ENCODE measurements at places on chromosomes 7 and 10. TPM values are rescaled to one million over a fixed set of nuclear protein-coding genes. Genes with fewer than 3 reads are reported as not detected.

Gene C10orf105
- total RNA-seq, result 0.27 TPM

Gene LIPK
- total RNA-seq, result not detected

- DNase-seq, result no peak
These were observed 259.6 kb upstream of the PPP2R2D start for GRCh38 chr10:131641231-131641630.

DNA sequence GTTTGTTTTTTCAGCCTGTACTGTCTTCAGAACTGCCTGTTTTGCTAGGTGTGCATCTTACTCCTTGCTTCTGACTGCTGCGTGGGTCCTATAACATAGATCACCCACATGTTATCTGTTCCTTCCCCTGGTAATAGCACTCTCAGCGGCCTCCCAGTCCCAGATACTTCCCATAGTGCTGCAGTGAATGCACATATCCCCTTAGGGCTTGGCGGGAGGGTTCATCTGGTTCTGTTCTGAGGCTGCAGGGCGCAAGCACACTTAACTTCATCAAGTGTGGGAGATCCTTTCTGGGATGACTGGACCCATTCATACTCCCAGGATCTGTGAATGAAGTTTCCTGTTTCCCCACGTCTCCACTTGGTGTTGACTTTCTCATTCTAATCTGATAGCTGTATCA lies 90.7 kb downstream of the CELF2 start:
- DNase-seq, result no peak

GRCh38 chr7:49778731-49779270 lies 5.4 kb downstream of the VWC2 start:
- DNase-seq, result no peak

- no peak for DNase-seq
These were observed 265.7 kb downstream of the SEMA3D start for GRCh38 chr7:84921154-84921553.
